ENCODE measurements at places on chromosomes 2 and 18. TPM values are rescaled to one million over a fixed set of nuclear protein-coding genes. Genes with fewer than 3 reads are reported as not detected.

The ASB18 gene
- total RNA-seq: not detected

- no peak for DNase-seq
Measured at GRCh38 chr2:168614172-168615018, 158.3 kb downstream of the CERS6 start.

- no peak for DNase-seq
Measured at GRCh38 chr2:44708661-44709000, 232.9 kb upstream of the SIX3 start.

- DNase-seq: no peak
Measured at GRCh38 chr18:42477267-42477666, 522.2 kb downstream of the PIK3C3 start.

- no peak for DNase-seq
Measured at GRCh38 chr2:209382775-209383174, 41.1 kb upstream of the MAP2 start.

GRCh38 chr2:56133931-56134629, 49.7 kb upstream of the CCDC85A start:
- DNase-seq: no peak
